ENCODE measurements at places on chromosomes 3 and 15.

GRCh38 chr3:64030741-64031140 is 7.4 kb upstream of the PSMD6 start:
- DNase-seq: peak; percentile 4

- no peak for DNase-seq
Measured at GRCh38 chr3:29281094-29281343, 148 bp downstream of the RBMS3 start.

GRCh38 chr3:194572143-194572789 is 61.0 kb downstream of the TMEM44 start:
- no peak for DNase-seq

- no peak for DNase-seq
Measured at GRCh38 chr15:68679961-68680371, 101.2 kb downstream of the CORO2B start.

DNA sequence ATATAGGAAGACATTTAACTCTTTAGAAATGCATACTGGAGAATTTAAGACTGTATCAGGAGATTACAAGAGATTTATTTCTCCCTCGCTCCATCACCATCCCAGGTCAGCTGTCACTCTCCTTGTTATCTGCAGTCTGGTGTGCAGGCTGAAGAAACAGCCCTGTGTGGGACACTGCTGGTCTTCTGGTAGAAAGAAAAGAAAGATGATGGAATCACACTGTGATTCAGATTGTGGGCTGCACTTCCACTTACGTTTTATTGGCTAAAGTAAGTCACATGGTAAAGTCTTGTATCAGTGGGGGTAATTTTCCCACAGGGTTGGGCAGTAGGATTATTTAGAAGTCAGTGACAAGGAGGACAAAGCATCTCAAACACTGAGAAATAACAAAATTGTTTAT is 18.1 kb upstream of the ATP1B3 start:
- DNase-seq: no peak

- DNase-seq: no peak
Measured at GRCh38 chr3:71536376-71536965, 47.1 kb downstream of the FOXP1 start.

- no peak for DNase-seq
Measured at GRCh38 chr3:13661121-13661520, 112.2 kb downstream of the FBLN2 start.

- DNase-seq: no peak
Measured at GRCh38 chr15:100115711-100116090, 226.1 kb downstream of the ADAMTS17 start.

- DNase-seq: no peak
Measured at GRCh38 chr15:29386523-29386922, 116.9 kb upstream of the NSMCE3 start.

- no peak for DNase-seq
Measured at GRCh38 chr15:86872782-86873181, 793.1 kb downstream of the AGBL1 start.

DNA sequence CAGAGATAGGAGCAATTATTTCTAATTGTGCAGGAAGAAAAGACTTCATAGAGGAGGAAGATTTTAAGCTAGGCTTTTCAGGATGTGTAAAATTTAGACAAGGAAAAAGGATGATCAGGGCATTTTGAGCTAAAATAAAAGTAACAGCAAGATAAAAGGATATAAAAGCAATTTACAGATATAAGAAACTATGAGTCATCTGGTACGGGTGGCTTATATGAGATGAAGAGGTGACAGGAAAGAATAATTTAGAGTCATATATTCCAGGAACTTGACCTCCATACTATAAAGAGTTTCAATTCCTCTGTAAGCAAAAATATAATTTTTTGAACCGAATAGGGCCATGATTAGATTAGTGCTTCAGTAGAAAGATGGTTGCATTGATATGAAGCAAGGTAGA is 273.7 kb downstream of the RBMS3 start:
- DNase-seq: no peak

DNA sequence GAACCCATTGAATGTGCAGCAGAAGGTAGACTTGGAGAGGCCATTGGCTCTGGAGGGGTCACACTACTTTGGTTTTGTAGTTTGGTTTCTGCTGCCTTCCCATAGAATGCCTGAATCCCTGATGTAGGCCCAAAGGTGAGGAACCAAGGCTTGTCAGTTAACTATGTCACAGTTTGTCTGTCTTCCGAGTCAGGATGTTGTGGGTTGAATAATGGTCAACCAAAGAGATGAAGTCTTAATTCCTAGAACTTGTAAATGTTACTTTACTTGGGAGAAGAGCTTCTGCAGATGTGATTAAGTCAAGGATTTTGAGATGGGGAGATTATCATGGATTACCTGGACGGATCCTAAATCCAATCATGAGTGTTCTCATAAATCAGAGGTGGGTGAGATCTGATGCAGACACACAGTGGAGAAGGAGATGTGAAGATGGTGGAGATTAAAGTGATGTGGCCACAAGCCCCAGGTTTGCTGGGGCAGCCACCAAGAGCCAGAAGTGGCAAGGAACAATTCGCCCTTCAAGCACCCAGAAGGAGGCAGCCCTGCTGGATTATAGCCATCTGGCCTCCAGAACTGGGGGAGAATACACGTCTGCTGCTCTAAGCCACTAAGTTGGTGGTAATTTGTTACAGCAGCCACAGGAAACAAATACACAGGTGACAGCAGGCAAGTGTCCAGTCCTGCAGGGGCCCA is 2.3 kb upstream of the CCR8 start:
- DNase-seq: no peak

- no peak for DNase-seq
Measured at GRCh38 chr15:38134252-38134651, 118.4 kb upstream of the SPRED1 start.

- DNase-seq: no peak
Measured at GRCh38 chr3:159819676-159820075, 169.0 kb upstream of the IL12A start.

GRCh38 chr3:154148541-154148940 is 27.4 kb downstream of the ARHGEF26 start:
- no peak for DNase-seq

DNA sequence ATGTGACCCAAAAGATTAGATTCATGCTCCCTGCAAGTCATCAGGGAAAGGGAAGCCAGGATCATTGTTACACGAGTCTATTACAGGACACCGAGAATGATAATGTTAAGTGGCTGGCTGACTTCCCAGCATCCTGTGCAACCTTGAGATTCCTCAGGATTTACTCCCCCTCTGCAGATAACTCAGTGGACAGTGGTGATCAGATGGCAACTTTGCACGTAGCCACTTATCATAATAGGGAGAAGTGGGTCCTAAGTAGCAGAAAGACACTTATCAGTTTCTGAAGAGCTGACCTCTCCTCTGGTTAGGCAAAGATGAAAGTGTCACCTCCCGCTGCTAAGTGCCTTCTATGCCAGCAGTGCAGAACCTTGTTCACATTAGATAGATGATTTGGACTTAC is 6.7 kb upstream of the TMPRSS7 start:
- DNase-seq: no peak

DNA sequence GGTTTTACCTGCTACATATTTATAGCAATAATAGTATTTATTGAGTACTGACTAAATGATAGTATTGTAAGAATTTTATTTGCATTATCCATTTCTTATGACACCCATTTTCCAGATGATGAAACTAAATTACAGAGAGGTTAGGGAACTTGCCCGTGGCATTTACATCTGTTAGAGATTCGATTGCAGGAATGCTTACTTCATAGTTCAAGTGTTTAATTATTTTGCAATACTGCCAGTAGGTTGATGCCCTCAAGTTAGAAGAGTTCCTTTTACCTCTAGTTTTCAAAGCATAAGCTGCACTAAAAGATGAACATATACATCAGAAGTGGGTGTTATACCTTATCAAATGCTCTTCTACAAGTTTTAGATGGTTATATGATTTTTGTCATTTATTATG is 362.8 kb upstream of the RGMA start:
- DNase-seq: no peak

DNA sequence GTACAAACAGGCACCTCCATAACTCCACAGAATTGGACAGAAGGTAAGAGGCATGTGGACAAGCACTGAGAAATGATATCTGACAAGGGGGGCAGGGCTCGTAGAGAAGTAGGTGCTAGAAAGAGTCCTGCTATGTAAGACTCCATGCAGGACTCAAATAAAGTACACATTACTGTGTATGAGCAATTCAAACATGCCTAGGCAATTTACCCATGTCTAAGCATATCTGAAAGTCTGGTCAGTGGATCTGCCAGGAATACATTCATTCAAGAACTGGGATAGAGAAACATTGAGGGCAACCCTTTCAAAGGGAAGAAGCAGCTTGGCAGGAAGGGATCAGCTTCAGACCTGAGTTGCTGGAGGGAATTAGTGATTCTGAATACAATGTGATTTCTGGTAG is 174.1 kb upstream of the MCTP2 start:
- DNase-seq: no peak

- DNase-seq: no peak
Measured at GRCh38 chr15:79455361-79455760, 23.2 kb downstream of the MINAR1 start.

DNA sequence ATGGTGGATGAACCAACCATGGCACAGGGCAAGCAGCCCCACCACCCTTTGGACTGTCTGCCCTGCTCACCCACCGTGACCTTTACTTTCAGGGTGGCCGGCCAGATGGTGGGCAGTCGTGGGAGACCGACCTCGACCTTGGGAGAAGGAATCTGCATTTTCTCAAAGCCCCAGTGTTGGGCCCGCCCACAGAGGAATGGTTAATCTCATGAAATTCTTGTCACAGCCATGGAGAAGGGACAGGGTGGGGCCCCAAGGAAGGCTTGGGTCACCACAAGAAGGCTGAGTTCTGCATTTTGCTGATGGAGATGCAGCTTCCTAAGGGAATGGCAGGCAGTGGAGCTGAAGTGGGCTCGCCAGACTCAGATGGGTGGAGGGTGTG is 2.9 kb downstream of the PLXND1 start:
- DNase-seq: no peak

GRCh38 chr3:30448450-30449289 is 157.7 kb upstream of the TGFBR2 start:
- no peak for DNase-seq

DNA sequence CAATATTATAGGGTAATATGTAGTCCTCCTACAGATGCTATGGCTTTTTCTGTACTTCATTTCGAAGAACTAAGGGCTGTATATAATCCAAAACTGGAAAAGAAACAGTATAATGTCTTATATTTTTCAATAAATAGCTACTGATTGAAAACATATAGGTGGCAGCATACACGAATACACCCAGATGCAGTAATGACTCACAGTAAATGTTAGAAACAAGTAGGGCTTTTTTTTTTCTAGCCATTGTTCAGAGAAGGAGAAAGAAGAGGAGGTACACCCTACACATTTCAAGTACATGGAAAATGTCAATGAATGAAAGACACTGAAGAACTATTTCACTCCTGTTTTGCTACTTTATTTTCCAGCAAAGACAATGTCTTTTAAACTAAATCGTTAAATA is 9.4 kb downstream of the DAZL start:
- no peak for DNase-seq

DNA sequence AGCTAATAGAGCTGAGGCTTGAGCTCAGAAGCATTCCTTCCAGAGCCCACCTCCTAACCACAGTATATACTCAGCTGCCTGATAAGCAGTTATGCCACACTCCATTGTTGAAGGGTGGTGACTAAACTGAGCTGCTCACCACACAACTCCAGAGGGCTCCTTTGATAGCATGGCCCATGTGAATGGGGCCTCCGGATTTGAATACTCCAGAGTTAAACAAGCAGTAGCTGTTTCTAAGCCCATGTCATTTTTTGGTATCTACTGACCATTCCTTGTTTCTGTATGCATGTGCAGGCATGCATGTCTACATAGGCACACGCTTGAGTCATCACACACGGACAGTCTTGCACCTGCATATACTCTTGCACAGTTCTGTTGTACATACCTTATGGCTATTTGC is 28.9 kb downstream of the IGSF10 start:
- DNase-seq: peak; percentile 2

DNA sequence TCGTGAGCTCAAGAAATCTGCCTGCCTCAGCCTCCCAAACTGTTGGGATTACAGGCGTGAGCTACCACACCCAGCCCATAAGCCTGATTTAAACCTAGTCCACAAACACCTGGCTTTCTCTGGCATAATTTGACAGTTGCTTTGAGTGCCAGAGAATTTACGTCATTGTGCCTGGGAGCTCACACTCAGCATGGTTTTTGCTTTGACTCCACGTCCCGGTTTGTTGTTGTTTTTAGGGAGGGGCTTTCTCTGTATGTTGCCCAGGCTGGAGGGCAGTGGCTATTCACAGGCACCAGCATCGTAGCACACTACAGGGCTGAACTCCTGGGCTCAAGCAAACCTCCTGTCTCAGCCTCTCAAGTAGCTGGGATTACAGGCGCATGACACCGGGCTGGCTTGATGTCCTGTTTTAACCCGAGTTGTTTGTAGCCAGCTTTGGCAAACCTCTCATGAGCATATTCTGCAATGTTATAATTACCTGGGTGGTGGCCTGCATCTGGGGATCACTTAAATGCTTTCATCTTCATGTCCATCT is 32.7 kb downstream of the CEMIP start:
- no peak for DNase-seq

DNA sequence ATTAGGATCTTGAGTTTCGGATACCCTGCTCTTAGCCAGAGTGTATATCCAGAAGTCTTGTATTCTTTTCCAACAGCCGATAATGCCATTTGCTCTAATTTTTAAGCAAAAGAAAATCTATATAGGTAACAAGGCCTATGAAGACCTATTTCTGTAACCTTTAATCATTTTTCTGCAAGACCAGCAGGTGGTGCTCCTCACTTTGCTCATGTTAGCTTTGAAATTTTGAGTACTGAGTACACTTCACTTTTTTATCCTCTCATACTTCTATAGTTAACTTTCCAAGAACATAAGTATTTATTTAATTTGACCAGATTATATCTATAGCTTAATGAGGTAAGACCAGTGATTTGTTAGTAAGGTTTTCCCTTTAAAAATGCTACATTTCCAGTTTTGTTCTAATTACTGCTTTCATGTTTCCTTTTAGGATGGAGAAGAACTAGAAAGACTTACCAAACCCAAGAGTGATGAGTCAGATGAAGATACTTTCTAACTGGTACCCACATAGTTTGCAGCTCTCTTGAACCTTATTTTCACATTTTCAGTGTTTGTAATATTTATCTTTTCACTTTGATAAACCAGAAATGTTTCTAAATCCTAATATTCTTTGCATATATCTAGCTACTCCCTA is 20.5 kb downstream of the SLC35A5 start:
- DNase-seq: peak; percentile 3

GRCh38 chr3:70040386-70040785 is 40.9 kb downstream of the SAMMSON start:
- DNase-seq: no peak

DNA sequence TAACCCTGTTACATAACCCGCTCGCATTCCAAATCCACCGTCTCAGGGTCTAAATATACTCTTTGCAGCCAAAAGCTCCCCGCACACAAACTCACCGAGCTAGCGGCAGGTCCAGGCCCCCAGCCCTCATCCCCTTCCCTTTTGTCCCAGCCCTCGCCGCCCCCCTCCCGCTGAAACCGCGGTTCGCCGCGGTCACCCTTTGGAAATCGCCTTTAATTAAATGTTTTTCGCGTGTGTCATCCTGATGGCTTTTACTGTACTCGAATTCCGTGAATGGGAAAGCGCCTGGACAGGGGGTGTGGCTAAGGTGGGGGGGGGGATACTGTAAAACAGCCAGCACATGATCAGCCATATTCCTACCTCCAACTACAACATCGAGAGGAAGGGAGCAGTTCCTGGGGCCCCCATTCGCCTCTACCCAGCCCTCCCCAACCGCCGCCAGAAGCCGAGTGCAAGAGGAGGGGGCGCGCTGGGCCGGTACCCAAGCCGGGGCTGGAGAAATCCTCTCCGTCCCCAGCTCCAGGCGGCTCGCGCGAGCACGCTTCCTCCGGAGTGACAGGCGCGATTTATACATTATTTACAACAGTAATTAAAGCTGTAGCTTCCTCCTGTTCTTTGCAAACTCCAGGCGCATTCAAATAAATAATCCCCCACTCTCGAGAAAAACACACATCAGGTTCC is 1.7 kb downstream of the RORA start:
- no peak for DNase-seq
